Gastrocnemius medialis (tissue), 4 donors: ENCODE measurements at places on chromosomes 13 and 19.
A peak's percentile ranks its signal among the peaks of the same experiment; 100 is the strongest.

DNA sequence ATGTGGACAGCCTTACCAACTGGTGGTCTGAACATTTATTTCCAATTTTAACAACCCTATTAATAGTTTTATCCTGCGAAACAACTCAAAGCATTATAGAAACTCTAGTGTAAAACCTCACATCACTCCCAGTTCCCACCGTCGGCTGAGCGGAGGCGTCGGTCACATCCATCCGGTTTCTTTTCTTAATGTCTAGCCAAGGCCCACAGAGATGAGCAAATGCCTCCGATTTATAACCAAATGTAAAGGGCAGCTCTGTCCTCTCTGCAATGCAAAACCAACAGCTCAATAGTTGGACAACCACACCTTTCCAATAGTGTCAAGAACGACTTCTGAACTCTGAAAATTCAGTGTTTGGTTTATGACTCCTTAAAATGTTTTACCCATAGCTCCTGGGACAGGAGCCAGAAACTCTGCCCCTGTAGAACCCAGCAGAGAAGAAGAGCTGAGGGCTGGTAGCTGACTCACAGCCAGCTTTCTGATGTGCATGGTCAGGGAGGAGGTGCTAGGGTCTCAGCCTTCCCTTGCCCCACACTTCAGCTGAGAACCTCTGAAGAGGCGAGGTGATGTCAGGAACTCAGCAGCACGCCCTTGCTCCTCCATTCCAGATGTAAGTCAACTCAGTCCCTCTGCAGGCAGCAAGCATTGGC lies 90.2 kb upstream of the UQCRFS1 start:
- no peak for DNase-seq

- DNase-seq = no peak
Observed at GRCh38 chr13:86810361-86810760, 860.8 kb upstream of the SLITRK5 start.

DNA sequence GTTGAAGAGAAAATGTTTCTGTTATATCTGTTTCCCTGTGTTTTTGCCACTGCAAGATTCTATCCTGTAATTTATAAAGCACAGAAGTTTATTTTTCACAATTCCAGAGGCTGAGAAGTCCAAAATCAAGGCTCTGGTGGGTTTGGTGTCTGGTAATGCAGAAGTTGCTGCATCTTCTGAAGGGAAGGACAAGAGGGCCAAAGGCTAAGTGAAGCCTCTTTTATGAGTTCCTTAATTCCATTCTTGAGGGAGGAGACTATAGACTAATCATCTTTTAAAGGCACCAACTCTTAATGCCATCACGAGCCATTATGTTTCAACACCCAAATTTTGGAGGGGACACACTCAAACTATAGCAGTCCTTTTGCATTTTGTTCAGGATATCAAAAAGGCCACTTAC lies 34.1 kb upstream of the WDFY2 start:
- DNase-seq = no peak

- no peak for DNase-seq
Observed at GRCh38 chr13:40452741-40453334, 213.6 kb downstream of the FOXO1 start.

DNA sequence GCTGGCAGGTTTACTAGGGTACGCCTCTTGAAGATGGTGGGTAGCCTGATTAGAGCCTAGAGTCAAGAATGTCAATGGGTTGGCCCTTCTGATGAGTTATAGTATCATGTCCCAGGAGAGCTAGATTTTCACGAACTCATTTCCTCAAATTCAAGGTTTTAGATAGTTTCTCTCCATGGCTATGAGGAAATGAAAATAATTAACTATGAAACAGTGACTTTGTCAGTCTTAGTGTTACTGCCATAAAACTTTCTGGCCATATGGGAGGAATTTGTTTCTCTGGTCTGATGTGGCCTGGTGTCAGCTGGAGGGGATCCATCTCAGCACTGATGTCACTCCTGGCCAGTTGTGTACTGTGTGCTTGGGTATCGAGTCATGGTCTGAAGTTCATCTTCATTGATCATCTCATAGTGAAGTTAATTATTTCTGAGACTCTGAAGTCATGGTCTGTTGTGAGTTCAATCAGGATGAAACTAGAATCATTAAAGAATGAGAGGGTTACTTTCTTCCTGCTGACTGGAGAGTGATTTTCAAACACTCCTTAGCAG lies 49.4 kb upstream of the TNFSF11 start:
- no peak for DNase-seq

DNA sequence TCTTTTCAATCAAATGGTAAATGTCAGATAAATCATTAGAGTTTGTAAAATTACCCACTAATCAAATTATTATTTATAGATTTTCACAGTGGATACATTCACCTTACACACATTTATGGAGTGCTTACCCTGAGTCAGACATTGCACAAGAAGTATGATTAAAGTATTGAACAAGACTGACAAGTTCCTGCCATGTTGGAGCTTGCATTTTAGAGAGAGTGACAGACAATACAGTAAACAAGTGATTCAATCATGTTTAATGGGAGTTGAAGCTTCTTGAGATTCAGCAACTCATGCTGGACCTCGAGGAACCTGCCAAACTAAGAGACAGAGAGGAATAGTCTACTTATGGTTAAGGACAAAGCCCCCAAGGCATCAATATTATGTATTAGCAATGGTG lies 487.8 kb downstream of the PCDH17 start:
- no peak for DNase-seq

DNA sequence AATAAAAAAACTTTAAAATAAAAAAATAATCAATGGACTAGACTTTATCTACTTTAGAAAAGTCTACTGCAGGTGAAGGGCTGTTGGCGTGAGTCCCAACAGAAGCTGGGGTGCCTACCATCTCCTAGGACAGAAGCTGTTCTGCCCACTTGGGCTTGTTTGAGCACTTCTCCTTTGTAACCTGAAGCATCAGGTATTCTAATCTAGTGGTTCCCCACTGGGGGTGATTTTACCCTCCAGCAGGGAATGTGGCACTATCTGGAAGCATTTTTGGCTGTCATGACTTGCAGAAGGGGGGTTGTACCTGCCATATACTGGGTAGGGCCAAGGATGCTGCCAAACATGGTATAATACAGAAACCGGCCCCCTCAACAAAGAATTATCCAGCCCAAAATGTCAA lies 16.2 kb upstream of the DOCK9 start:
- DNase-seq = no peak

- DNase-seq = no peak
Observed at GRCh38 chr13:45416516-45417128, 1.6 kb downstream of the SLC25A30 start.

DNA sequence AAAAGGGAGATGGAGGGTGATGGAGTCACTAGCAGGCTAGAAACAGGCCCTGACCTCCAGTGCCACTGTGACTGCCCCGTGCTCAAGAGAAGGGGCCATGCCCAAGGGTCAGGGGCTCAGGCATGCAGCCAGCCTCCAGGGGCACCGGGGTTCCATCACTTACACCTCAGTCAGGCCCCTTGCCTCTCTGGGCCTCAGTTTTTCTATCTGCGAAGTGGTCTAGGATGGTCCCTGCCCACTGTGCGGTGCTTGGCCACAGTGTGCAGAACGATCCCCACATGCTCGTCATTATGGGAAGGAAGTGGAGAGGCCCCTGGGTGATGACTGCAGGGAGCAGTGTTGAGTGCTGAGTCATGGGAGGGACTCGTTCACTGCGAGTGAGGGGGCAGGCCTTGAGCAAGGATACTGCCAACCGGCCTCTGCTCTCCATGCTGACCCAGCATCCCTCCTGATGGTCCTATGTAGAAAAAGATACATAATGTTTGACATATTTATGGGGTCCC lies 23.1 kb downstream of the TMED1 start:
- peak; percentile 44 for DNase-seq

GRCh38 chr19:13262450-13262849 lies 112.2 kb downstream of the IER2 start:
- no peak for DNase-seq

- DNase-seq = no peak
Observed at GRCh38 chr13:22717036-22717435, 463.7 kb upstream of the SGCG start.

DNA sequence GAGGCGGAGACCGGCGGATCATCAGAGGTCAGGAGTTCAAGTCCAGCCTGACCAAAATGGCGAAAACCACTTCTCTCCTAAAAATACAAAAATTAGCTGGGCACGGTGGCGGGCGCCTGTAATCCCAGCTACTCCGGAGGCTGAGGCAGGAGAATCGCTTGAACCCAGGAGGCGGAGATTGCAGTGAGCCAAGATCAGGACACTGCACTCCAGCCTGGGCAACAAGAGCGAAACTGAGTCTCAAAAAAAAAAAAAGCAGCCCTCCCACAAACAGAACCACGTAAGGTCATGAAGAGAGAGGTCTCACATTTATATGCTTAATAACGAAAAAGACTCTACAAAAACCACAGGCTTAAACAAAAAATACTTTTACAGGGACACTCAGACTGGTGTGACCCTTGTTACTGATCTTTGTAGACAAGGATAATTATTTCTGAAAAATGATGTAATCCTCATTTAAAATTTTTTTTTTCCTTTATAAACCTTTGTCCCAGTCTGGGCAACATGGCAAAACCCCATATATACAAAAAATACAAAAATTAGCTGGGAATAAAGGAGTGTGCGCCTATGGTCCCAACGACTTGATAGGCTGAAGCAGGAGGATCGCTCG lies 909 bp upstream of the ZNF77 start:
- no peak for DNase-seq

GRCh38 chr19:4970558-4971423 lies 1.9 kb downstream of the KDM4B start:
- DNase-seq = peak; percentile 68

DNA sequence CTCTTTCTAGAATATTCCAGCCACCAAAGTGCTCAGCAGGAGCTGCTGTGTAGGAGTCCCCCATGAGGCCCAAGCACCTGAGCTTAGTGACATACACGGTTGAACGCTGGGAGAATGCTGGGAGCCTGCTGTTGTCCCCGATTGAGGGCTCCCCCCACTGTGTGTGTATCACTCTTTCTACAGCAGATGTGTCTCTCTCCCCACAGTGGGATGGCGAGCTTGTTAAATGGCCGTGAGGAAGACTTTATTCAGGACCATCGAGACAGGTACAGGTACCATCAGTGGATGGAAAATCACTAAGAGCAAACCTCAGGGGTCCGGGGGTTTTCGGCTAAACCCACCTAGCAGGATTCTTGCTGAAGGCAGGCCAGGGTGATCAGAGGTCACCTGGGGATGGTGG lies 22.7 kb downstream of the EPN1 start:
- DNase-seq = no peak

- DNase-seq = no peak
Observed at GRCh38 chr19:4369888-4370260, 26.5 kb downstream of the MPND start.

DNA sequence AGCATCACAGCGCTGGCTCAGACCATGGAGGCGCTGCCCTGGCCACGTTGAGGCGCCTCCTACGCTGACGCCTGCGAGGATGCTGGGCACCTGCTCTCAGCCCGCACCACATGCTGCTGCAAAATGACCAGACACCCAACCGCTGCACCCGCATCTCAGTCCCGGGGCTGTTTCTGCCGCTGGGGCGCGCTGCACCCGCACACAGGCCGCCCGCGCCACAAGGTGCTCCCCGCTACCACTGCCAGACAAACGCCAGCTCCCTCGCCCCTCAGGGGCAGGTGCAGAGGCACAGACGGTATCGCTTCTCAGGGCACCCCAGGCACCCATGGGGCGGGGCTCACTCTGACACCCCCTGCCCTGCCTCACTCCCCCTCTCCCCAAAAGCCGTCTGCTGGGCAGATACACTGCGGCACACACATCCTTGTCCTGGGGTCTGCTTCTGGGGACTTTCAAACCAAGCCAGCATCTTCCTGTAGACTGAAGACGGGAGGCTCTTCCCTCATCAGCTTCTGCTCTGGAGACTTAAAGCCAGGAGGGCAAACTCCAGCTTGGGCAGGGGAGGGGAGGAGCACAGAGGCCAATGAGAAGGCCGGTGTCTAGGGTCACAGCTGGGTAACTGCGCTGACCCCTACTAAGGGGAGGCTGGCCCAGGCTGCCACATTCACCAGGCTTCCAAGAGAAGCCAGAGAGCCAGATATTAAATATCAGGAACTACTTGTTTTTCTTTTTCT lies 16.3 kb downstream of the CHERP start:
- DNase-seq = no peak

DNA sequence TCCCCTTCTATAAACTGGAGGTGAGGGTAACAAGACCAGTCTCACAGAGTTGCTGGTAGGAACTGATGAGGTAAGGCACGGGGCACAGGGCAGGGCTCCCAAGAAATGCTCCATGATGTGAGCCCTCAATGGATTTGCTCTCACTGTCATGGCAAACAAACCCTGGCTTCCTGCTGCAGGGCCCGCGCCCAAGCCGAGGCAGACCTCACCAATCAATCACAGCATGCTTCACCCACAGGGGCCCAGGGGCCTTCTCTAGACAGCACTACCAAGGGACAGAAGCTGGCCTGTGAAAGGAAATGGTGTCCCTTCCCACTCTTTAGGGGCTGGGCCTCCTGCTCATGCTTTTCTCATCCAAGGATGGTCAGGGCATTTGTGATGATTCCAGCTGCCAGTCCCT lies 25.9 kb upstream of the PLA2G4C start:
- no peak for DNase-seq

DNA sequence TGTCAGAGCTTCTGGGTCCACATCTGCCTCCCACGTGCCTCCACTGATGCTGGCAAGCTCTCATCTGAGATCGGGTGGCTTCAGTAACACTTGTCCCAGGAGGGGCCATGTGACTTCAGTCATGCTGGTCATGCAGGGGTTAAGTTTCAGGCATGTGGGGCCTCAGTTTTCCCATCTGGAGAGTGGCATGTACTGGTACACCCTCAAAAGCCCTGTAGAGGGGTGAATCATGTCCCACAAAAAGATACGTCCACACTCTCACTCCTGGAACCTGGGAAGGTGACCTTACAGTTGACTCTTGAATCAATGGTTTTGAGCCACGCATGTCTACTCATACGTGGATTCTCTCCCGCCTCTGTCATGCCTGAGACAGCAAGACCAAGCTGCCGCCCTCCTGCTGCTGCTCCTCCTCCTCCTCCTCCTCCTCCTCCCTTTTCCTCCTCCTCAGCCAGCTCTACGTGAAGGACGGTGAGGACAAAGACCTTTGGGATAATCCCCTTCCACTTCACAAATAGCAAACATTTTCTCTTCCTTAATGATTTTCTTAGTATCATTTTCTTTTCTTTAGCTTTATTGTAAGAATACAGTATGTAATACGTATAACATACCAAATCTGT lies 53.7 kb downstream of the COMP start:
- no peak for DNase-seq

DNA sequence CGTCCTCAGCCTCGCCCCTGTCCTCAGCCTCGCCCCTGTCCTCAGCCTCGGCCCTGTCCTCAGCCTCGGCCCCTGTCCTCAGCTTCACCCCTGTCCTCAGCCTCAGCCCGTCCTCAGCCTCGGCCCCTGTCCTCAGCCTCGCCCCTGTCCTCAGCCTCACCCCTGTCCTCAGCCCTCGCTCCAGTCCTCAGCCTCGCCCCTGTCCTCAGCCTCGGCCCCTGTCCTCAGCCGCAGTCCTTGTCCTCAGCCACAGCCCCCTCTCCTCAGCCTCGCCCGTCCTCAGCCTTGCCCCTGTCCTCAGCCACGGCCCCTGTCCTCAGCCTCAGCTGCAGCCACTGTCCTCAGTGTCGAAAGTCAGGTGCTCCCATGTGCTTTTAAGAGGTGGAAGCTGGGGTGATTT lies 10.5 kb downstream of the C13orf46 start:
- no peak for DNase-seq
